Type B pancreatic cell (in vitro differentiated cells): ENCODE measurements at places on chromosomes 1 and 21. TPM values are rescaled to one million over a fixed set of nuclear protein-coding genes. Genes with fewer than 3 reads are reported as not detected.

The NTNG1 gene
- total RNA-seq = 8.0 and 19.7 TPM in 2 replicates

The LRRC7 gene
- total RNA-seq = 1.9 and 2.8 TPM in 2 replicates

The AADACL4 gene
- total RNA-seq = not detected in 2 replicates

DNA sequence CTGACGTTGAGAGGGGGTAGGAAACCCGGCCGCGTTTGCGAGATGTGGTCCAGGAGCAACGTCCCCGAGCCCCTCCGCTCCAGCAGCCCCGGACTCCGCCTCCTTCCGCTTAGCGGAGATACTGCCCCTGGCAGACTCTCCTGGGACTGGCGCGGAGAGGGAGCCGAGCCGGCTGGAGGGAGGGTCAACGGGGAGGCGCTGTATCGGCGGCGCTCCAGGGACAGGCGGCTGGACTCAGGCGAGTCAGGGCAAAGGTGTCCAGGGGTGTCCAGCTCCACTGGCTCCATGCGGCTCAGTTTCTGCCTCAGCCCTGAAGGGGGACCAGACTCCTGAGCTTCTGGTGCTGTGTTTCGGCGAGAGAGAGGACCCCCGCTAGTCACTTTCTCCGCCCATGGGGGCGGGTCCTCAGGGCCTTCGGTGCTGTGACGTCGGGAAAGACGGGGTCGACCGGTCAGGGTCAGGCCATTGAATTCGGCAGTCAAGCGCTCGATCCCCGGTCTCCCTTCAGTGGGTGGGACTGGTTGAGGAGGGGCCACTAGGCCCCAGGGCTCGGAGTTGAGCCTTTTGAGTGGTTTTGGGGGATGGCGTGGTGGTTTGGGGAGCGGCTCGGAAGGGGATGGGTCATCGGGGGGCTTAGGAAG lies 2.8 kb upstream of the LIX1L start:
- peak; percentile 80 for DNase-seq

- DNase-seq = no peak
Measured at GRCh38 chr1:43455213-43455889, 1.6 kb upstream of the HYI start.
